Iris pigment epithelial cell (primary cell): ENCODE measurements at places on chromosomes 1 and 21.

DNA sequence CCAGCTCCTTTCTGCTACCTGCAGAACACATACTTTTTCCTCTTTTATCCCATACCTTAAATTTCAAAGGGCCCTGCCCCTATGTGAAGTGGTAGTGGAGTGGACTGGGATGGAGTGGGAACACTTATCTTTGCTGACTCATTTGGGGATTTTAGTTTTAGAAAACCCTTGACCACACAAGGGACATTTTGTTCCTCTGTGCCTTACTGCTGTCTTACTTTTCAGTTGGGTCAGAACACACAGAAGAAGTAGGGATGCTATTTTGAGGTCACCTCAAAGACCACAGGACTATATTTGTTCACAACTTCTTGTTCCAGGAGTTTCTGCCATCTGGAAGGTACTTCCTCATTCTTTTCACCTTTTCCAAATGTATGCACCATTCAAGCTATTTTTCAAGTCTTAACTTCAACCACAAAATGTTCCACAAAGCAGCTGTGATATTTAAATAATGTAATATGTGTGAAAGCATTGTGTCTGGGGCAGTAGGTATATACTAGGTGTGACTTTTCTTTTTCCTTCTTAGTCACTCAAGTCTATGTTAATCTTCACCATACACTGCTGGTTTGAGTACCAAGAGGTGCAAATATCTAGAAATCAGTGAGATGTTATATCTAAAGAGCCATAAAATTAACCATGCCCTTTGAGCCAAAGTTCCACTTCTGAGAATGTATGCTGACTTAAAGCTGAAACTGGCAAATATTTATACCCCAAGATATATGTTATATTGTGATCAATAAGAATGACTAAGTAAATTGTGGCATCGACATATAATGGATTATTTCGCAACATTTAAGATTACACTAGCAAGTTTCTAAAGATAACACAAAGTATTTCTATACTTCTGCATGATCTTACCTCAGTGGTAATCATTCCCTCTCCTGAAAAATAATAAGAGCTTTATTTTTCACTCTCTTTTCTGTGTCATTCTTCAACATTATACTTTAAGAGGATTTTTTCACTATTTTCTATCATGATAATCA lies 308.5 kb downstream of the MRPL39 start:
- no peak for DNase-seq

DNA sequence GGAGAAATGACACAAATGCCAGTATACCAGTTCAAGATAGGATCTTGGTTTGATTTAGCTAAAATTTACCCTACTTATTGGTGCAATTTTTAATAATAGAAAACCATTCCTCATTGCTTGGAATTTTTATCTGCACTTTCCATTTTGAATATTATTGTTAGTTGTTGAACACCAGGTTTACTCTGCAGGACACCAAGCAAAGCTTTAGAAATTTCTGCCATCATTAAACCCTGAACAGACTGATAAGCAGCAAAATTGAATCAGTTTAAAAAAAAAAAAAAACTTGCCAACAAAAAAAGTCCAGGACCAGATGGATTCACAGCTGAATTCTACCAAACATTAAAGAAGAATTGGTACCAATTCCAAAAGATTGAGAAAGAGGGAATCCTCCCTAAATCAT lies 71.5 kb downstream of the POU2F1 start:
- no peak for DNase-seq

DNA sequence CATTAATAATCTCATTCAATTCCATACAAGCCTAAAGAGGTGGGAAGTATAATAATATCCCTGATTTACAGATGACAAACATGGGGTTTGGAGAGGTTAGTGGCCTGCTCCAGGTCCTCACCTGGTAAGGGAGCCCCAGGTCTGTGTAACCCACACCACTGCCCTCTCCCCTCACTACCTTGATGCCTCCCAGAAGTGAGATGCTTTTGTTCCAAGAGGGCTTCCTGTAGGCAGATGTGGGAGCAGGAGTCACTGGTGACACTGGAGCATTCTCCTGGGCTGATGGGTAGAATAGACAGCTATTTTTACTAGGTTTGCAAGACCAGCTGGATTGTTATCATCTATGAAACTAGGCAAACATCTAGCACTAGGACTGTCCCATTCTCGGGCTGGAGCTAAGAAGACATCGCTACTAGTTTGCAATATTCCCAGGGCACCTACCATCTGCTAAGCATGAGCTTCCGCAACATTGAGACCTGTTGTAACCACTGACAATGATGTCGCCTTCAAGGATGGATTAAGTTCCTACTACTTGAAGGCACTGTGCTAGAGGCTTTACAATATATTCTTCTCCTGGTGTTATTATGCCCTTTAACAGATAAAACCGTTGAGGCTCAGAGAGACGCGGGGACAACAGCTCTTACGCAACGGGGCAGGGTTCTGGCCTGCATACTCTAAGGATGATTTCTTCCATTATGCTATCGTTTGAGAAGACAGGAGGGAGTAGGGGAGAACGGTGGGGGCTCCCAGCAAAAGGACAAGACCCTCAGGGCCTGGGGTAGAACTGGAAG lies 35.0 kb downstream of the BATF3 start:
- DNase-seq: no peak

GRCh38 chr1:86062453-86062852 lies 94.1 kb downstream of the COL24A1 start:
- DNase-seq: peak; percentile 65

- DNase-seq: no peak
Measured at GRCh38 chr1:209420276-209420675, 163.2 kb upstream of the CAMK1G start.
